ENCODE measurements at places on chromosomes 11 and 22. TPM values are rescaled to one million over a fixed set of nuclear protein-coding genes. Genes with fewer than 3 reads are reported as not detected.

SLC29A2 gene
- 40.4 TPM for total RNA-seq

APOBEC3G gene
- 16.1 TPM for total RNA-seq

OR52I1 gene
- total RNA-seq, result not detected

MOV10L1 gene
- not detected for total RNA-seq

SHANK2 gene
- total RNA-seq, result 109 TPM

TPCN2 gene
- 24.3 TPM for total RNA-seq

SLC5A1 gene
- 8.6 TPM for total RNA-seq

ARHGAP8 gene
- 127 TPM for total RNA-seq

FGF19 gene
- total RNA-seq, result 0.73 TPM

NPAS4 gene
- not detected for total RNA-seq

GLYATL1 gene
- total RNA-seq, result not detected

MMP8 gene
- not detected for total RNA-seq

SF1 gene
- 312 TPM for total RNA-seq

GPR83 gene
- total RNA-seq, result 0.07 TPM

GTSE1 gene
- 48.0 TPM for total RNA-seq

MS4A4E gene
- total RNA-seq, result not detected

EWSR1 gene
- total RNA-seq, result 374 TPM
